Esophagus squamous epithelium (tissue), 5 donors: ENCODE measurements at places on chromosomes 16 and 17.

GRCh38 chr16:76964464-76965154 is 226.4 kb upstream of the MON1B start:
- DNase-seq, result no peak

GRCh38 chr16:88287219-88287618 is 95.5 kb upstream of the ZNF469 start:
- DNase-seq, result no peak

GRCh38 chr17:38753071-38753506 is 548 bp downstream of the PSMB3 start:
- DNase-seq, result no peak

DNA sequence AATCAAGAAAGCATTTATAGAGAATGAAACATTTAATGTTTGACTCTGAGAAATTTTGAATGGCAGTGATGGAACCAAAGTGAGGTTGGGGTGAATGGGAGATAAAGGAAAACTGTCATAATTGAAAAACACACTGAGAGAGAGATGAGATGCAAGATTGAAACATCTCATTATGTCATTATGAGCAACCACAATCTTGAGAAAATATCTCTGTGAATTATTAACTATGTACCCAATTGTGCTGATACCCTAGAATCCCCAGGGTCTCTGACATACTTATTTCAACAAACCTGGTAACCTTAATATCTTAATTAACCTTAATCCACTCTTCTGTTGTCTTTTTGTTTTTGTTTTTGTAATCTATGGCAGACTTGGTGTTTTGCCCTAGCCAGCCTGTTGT is 143.5 kb upstream of the HLF start:
- no peak for DNase-seq

DNA sequence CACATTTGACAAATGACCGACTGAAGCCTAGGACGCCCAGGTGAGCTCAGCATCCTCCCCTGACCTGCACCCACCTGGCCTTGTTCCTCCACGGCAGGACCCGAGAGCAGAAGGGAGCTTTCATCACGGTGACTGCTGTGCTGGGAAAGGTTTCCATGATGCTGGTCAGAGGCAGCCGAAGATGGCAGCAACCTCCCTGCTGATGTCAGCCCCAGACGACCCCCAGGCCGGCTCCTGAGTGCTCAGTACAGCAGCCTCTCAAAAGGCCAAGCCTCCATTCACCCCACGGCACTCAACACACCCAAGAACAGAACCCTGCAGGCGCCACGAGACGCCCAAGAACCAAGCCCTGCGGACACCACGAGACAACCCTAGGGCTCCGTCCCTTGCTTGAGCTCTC is 119.8 kb downstream of the ANKRD11 start:
- DNase-seq, result no peak

GRCh38 chr17:42240201-42240600 is 36.0 kb downstream of the STAT5B start:
- DNase-seq, result no peak

- no peak for DNase-seq
These were observed 4.4 kb upstream of the CYLD start for GRCh38 chr16:50737420-50737959.

DNA sequence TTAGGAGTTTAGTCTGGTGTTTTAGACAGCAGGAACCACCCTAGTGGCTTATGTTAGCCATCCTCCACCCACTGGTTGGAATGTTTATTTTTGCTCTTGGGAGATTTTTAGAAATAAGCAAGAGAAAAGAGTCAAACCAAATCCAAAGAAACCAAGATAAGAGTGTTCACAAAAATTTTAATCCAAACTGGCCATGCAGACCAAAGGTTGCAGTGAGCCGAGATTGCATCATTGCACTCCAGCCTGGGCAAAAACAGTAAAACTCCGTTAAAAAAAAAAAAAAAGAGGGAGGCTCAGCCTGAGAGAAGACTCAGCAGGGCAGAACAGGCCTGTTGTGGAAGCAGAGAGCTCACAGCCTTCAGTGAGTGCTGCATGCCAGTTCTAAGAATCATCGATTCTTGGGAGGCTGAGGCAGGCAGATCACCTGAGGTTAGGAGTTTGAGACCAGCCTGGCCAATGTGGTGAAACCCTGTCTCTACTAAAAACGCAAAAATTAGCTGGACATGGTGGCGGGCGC is 12.2 kb upstream of the C16orf54 start:
- DNase-seq, result no peak

GRCh38 chr16:85528528-85529387 is 84.4 kb upstream of the GSE1 start:
- DNase-seq, result no peak

- DNase-seq, result no peak
These were observed 6.2 kb downstream of the SLC12A3 start for GRCh38 chr16:56871172-56871593.

- DNase-seq, result no peak
These were observed 127.0 kb downstream of the XYLT1 start for GRCh38 chr16:17343728-17344127.

DNA sequence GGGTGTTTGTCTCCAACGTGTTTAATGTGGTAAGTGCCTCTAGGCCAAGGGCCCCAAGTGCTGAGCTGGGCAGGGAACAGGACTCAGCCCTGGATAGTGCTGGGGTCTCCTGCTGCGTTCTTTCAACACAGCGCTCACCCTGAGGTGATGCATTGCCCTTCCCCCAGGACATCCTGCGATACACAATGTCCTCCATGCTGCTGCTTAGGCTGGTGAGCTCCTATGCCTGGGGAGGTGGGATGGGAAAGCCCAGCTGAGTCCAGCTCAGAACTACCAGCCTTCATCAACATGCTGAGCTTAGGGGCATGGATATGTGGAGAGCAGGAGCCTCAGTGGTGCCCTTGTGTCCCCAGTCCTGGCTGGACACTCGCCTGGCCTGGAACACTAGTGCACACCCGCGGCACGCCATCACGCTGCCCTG is 563 bp downstream of the ZACN start:
- no peak for DNase-seq

- DNase-seq, result no peak
These were observed 16.6 kb downstream of the KIAA0753 start for GRCh38 chr17:6623941-6624340.

- no peak for DNase-seq
These were observed 546 bp upstream of the NDUFB10 start for GRCh38 chr16:1958715-1959268.

- DNase-seq, result no peak
These were observed 153.3 kb upstream of the CORO6 start for GRCh38 chr17:29776026-29776425.

DNA sequence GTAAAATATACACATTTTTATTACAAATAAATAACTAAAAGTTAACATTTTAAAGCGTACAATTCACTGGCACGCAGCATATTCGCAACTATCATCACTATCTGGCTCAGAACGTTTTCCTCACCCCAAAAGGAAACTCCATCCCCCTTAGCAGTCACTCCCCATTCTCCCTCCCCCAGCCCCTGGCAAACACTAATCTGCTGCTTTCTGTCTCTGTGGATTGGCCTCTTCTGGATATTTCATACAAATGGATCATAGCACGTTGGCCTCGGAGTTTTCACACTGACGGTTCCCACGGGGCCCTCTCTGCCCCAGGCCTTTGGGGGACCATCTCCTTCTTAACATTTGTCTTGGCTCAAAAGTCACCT is 64.6 kb downstream of the RTN4RL1 start:
- DNase-seq, result no peak

DNA sequence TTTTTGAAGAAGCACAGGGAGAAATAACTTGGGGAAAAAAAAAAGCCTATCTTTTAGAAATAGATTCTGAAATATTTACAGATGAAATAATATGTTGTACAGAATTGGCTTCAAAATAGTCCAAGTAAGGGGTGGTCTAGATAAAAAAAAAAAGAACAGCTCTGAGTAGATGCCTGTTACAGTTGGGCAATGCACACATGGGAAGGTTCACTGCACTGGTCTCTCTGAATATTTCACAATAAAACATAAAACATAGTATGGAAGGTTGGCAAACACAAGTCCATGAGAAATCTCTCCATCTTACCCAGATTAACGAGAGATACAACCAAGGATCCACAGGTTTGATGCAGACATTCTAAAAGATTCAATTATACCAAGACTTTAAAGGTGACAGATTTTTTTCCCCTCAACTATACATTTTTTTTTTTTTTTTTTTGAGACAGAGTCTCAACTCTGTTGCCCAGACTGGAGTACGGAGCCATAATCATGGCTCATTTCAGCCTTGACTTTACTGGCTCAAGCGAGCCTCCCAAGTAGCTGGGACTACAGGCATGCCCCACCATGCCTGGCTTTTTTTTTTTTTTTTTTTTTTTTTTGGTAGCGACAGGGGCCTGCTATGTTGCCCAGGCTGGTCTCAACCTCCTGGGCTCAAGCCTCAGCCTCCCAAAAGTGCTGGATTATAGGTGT is 58.0 kb downstream of the KANSL1 start:
- DNase-seq, result no peak

GRCh38 chr17:57945996-57946797 is 9.0 kb downstream of the CUEDC1 start:
- DNase-seq, result no peak

- no peak for DNase-seq
These were observed 581 bp downstream of the SNRNP25 start for GRCh38 chr16:54237-54581.

DNA sequence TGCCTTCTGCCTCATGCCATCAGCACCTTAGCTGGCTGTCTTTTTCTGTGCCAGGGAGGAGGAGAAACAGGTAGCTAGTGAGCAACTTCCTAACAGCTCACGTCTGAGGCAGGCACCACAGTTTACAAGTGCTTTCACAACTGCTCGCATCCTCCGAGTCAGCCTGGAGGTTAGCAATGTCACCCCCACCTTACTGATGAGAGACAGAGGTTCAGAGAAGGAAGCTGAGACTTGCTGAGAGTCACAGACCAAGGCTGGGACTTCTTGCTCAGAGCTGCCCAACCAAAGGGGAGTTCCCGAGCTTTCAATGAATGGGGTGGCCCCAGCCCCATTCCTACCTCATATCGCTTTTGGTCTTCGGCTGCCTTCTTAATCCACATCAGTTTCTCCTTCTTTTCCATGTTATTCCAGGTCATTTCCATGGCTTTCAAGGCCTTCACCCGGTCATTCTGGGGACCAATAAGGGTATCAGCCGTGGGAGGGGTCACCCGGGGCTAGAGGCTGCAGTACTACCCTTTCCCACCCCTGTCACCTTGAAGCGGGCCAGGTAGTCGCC is 9.6 kb downstream of the UBTF start:
- no peak for DNase-seq

DNA sequence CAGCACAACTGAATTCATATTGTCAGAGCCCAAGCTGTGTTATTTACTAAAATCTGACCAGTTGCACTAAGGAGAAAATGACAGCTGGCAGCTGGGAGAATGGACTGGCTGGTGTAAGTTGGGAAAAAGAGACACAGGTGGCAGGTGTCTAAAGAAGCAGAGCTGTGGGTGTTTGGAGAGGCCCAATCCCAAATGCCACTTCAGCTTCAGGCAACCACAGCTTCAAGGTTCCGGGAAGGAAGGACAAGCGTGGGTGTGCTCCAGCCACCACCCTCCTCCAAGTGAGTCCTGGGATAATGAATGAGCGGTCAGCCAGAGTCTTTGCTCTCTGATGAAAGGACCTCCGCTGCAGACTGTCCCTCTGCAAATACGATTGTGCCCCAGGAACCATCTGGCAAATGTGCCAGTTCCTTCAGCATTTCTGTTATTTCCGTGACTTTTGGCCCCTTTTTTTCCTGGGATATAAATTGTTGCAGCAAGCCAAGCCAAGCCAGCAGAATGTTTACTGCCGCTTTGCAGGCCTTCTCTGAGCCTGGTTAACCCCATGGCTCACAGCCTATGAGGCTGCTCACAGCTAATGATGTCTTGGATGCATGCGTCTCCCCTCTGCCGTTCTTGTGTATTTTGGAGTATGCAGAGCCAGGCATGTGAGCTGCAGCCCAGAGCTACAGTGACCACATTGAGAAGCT is 9.5 kb upstream of the RHBDL3 start:
- no peak for DNase-seq

DNA sequence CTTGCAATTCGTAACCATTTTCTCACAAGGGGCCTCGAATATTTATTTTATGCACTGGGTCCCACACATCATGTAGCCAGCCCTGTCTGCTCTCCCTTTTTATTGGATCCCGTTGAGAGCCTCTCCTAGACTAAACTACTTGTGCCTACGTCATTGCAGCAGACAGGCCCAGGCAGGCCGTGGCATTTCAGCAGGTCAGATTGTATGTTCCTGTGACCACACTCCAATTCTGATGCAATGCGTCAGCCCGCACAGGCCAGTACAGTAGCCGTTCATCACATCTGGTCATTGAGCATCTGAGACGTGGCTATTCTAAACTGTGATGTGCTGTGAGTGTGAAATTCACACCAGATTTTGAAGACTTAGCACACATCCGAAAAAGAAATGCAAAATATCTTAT is 42.2 kb downstream of the ABAT start:
- no peak for DNase-seq

DNA sequence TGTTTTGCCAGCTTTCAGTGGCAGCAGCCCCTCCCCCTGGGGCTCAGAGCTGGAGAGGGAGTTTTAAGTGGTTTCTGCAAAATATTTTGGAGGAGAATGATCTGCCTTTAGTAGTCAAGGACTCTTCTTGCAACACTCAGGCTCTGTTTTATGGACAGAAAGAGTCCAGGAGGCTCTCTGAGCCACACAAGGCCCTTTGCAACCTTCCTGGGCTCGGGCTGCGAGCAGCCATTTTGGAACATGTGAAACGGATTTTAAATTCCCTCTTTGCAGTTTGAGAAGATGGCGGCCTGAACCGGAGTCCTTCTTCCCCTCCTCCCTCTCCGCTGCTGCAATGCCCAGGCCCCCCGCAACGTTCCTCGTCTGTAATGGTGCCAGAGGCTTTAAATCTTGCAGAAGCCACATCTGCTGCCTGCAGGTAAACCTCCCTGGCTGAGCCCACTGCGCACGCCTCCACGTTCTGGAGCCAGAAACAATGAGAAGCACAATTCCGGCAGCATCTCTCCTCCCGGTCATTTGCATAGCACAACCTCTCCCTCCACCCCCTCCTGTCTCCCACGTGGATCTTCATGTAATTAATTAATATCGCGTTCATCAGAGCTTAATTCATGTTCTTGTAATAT is 386.1 kb downstream of the SEC14L1 start:
- no peak for DNase-seq

DNA sequence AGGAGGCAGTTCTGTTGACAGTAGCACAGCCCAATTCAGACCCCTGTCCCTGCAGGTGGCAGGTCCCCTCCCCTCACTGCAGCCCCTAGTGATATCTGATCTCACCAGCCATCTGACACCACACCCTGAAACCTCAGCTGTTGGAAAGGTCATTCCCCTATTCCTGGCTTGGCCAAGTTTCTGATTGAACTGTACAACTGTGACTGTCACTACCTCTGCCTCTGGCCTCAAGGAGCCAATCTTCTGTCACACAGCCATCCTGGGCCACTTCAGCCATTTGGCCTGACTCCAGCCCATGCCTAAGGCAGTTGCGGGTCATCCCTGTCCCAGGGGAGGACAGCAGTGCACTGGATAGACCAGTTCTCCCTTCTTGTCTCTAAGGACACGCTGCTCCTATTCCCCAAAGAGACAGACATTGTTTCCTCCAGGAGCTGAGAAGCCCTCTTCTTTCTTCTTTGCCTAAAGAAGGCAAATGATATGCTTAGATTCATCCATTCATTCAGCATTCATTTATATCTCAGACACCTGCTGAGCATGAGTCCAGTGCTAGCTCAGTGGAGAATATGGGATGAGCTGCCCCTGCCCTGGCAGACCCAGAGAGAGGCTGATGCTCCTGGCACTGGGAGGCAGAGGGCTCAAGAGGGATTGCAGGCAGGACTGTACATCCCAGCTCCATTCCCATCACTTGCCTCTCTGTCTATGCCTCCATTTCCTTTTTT is 4.6 kb upstream of the ALDOA start:
- DNase-seq, result no peak

GRCh38 chr17:1627182-1627981 is 1.3 kb downstream of the SLC43A2 start:
- DNase-seq, result no peak

GRCh38 chr16:471353-472198 is 46.1 kb downstream of the RAB11FIP3 start:
- no peak for DNase-seq
